ENCODE measurements at places on chromosomes 2 and 18. TPM values are rescaled to one million over a fixed set of nuclear protein-coding genes. Genes with fewer than 3 reads are reported as not detected.

DNA sequence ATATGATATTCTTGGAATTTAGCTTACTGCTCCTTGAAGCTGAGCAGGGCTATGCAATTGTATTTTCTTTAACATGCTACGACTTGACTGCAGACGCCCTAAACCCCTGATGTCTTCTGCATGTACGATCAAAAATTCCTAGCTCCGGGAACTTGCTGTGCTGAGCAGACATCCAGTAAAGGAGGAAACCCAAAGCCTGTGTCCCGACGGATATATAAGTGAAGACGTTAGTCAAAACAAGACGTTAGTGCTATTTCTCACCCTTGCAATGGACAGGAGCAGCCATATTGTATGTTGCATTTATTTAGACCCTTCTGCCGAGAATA is 51.5 kb downstream of the SETBP1 start:
- no peak for DNase-seq

DNA sequence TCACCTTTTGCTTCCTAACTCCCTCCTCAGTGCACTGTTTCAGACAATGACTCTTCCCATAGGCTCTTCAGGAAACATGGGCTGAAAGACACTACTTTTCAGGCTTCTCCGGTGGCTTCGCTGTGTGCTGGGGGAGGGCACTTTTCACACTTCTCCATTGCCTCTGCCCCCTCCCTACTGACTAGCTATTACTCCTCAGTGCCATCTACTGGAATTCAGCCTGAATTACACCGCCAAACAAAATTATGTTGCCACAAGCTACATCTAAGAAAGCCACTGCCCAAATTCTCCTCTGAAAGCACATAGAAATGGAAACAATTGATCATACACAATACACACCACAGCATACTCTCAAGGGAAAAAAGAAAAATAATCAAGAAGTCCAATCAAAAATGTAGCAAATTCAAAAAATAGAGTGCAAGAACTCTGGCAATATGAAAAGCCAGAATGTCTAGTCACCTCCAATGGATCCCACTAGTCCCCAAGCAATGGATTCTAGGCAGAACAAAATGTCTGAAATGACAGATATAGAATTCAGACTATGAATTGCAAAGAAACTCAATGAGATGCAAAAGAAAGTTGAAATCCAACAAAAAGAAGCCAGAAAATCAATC is 1139.4 kb upstream of the GYPC start:
- peak; percentile 33 for DNase-seq

GRCh38 chr18:949724-950631 is 45.3 kb downstream of the ADCYAP1 start:
- DNase-seq: no peak

Gene SOX11
- total RNA-seq: not detected

- DNase-seq: no peak
These were observed 8.4 kb upstream of the NMI start for GRCh38 chr2:151297882-151298281.

DNA sequence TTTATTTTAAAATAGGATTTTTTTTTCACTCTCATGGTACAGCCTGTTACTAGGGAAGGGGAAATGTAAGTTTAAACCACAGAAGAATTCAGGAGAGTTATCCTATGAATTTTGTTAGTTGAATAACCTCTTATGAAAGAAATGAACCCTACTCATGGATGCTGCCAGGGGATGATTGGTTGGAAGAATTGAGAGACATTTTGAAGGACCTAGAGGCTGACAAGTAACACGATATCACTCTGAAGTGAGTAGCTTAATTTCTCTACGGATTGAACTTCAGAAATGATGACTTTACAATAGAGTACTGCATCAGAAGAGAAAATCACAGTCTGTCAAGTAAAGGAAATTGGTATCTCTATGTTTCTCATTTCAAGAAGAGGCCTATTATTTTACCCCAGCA is 1346.2 kb downstream of the SUCLG1 start:
- DNase-seq: no peak

DNA sequence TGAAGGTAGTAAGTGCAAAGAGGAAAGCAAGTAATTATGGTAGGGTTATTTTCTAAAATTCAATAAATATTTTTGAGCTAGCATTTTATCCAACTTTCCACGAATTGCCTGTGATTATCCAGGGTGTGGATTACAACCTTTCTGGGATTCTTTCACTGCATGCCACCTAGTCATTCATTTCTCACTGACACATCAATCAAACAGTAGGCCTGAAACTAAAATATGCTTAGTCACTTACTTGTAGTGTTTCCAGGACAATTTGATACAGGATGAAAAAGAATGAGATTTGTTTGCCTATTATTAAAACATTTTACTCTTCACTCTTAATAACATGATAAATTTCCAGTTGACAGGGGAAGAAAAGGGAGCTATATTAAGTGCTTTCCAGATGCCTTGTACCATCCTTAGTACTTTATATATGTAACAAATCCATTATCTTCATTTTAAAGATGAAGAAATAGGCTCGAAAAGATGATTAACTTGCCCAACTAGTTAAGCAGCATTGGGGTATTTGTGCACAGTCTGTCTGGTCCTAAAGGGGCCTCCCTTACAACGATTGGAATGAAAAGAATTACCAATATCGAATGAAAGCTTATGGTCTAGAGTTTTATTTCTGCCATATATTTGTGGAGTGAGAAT is 70.4 kb downstream of the KCTD1 start:
- DNase-seq: no peak

GRCh38 chr2:17800219-17800618 is 16.0 kb upstream of the MSGN1 start:
- no peak for DNase-seq

GRCh38 chr2:236172255-236173035 is 4.3 kb upstream of the GBX2 start:
- DNase-seq: no peak

DNA sequence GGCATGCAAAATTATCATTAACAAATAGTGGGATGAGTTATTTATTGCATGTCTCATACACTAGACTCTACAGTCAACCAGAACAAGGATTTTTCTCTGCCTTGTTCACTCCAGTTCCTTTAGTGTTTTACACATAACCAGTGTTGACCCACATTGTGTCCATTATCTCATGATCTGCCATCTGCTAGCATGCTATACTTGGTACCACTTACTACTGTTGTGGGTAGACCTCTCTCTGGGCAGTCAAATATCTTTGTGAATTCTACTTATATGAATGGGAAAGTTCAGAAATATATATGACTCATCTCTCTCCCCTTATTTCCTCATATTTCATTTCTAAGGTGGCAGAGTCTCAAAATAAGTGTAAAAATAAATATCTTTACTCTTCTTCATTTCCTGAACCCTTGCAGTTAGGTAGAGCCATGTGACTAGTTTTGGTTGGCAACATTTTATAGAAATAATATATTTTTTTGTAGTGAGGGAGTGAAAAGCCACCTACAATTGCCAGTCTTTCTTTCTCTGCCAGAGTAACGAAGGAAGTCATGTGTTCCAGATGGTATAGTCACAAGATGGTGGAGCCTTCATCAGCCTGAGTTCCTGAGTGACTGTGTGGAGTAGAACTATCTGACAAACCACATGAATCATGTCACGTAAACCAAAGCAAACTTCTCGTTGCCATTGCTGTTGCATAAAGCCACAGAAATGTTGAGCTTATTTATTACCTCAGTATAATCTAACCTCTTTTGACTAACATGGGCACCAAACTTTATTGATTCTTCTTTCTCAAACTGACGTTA is 704.0 kb downstream of the RNF144A start:
- DNase-seq: no peak

Gene CPLX4
- not detected for total RNA-seq

Gene CRYGD
- total RNA-seq: not detected

Gene C2orf76
- total RNA-seq: 12.7 TPM

DNA sequence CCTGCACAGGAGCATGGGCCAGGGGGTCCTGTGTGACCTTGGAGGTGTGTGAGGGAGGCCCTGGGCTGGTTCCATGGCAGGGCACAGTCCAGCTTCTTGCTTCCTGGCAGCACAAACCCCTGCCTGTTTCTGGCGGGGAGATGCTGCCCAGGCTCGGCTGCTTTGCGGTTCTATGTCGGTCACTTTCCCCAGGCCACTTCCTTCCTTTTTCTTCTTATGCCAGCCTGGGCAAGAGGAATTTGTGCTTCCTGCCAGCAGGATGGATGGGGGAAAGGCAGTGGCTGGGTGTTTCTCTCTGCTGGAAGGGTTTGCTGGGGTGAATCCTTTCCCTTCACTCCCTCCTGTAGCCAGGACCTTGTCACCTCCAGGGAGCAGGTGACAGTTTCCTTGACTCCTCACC is 24.3 kb downstream of the ASAP2 start:
- no peak for DNase-seq

GRCh38 chr2:235170536-235171521 is 219.0 kb downstream of the SH3BP4 start:
- DNase-seq: peak; percentile 89

GRCh38 chr18:38619129-38619528 is 1053.5 kb upstream of the CELF4 start:
- DNase-seq: no peak

- no peak for DNase-seq
These were observed 21.0 kb upstream of the NRP2 start for GRCh38 chr2:205661281-205661680.

Gene LINC00305
- not detected for total RNA-seq

Gene ELMOD3
- total RNA-seq: 18.1 TPM

DNA sequence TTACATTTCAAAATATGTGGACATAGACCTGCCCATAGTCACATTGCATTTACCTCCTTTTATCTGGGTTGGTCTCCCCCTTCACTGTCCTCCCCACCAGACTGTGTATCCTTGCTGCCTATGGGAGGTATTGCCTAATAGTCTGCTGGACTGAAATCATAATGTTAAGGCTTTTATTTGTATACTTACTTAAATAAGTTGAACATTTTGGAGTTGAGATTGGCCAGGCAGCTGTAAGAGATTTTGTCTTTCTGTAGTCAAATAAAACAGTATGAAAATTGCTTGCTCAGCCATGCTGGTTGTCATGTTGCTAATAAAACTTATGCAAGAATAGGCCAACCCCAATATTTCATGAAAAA is 280.9 kb downstream of the PTPRM start:
- no peak for DNase-seq

- DNase-seq: peak; percentile 66
These were observed 61.1 kb downstream of the PRKCE start for GRCh38 chr2:45712570-45712969.

DNA sequence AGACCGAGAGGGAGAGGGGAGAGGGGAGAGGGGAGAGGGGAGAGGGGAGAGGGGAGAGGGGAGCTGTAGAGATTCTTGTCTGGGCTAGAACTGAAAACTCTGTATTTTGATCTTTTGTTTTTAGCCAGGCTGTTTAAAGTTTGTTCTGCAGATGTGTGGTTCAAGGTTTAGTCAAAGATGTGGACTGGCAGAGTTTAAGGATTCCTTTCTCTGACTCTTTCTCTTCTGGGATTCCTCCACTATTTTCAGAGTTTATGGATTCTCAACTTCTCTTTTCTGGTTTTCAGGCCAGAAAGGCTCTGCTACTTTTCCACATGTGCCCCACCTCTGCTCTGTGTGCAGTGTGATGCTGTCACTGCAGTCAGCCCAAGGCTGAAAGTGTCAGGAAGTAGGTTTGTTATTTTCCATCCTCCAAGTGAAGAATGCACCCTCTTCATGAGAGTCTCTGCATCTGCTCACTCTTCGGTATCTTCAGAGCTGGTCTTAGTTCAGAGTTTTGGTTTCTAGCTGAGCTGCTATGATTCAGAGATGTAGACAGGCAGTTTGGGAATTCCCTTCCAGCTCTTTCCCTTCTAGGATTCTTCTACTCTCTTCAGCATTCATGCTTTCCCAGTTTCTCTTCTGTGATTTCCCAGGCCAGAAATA is 130.9 kb upstream of the SMAD7 start:
- DNase-seq: no peak

DNA sequence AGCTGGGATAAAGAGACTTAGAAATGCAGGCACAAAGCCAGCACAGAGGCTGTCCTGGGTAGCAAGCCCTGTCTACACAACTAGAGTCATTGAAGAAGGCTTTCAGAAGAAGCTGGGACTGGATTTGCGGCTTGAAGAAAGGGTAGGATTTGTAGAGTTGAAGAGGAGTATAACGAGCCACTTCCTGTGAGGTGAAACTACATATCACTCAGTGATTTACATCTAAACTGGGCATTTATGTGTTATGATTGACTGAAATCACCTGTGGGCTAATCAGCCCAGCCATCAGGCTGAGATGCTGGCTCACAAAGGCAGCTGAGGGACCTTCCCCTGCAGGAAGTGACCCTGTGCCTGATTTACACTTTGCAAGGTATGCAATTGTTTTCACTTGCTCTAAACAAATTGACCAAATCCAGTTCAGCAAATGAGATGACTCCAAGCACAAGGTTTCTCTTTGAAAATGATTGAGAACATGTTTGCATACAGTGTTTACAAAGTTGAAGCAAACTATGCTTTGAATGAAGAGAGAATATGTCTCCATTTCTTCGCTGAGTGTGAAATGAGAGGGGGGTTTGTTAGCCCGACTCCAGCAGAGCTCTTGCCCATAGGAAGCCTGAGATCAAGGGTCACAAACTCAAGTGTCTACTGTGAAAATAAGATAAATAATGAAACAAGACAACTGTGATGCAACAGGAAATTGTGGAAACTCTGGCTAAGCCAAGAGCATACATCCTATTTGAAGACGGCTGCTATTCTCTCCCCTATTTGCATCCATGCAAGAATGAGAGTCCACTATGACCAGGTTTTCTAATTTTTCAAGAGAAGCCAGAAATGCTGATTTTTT is 69.3 kb upstream of the HK2 start:
- DNase-seq: no peak

DNA sequence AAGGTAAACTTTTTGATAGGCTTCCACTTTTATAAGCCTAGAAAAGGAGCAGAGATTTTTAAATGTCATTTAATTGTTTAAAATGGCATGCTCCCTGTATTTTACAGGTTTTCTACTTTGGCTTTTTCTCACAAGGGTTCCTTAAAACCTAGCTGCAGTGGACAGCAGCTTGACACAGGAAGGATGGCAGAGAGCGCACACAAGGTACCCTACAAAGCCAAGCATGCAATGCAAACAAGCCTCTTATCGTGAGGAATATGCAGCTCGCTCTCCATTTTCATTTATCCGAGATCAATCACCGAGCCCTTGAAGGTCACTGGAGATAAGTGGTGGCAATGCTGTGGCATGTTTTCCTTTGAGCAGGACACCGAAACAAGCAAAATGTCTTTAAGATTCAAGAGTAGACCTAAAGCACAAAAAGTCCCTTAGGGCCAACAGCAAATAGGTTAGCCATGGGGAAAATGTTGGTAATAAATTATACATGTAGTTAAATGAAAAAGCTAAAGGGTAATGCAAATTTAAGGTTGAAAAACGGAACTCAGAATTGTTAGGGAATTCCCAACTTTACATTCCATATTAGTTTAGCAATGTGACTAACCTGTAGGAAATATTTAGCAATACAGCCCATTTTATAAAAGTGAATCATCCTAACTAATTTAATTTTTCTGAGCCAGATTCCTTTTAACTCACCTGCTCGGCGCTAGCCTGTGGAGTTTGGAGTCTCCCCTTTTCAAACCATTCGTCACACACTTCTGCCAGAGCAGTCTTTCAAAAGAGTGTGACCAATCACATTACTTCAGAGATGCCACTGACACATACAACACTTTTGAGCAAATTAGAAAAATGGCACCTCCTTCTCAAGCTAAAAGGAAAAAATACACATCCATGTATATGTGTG is 337.9 kb upstream of the PKDCC start:
- no peak for DNase-seq

Gene LHCGR
- not detected for total RNA-seq

- DNase-seq: no peak
These were observed 304.8 kb downstream of the TRIB2 start for GRCh38 chr2:13021470-13021957.

GRCh38 chr2:157946919-157947557 is 70.9 kb upstream of the ACVR1 start:
- no peak for DNase-seq
